AG20443 (cell line): ENCODE measurements at places on chromosomes 12 and 14.

- no peak for DNase-seq
These were observed 154.8 kb downstream of the PTCSC3 start for GRCh38 chr14:36021591-36022320.

DNA sequence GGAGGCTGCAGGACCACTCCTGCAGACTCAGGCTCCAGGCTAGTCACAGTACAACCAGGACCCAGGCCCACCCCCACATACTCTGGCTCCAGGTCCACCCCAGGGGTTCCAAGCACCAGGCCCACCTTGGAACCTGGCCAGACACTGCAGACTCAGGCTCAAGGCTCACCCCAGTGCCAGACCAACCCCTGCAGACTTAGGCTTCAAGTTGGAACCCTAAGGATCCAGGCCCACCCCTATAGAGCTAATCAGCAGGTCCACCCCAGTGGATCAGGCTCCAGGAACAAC is 8.8 kb downstream of the WASHC3 start:
- no peak for DNase-seq

- peak; percentile 67 for DNase-seq
These were observed 420.8 kb downstream of the CCDC91 start for GRCh38 chr12:28611115-28611435.

GRCh38 chr14:54175298-54175942 is 218.8 kb upstream of the BMP4 start:
- peak; percentile 63 for DNase-seq

- DNase-seq, result no peak
These were observed at the start of gene ESRRB for GRCh38 chr14:76375947-76376404. ESRRB (plus strand) TSS chr14:76376137; CDS start chr14:76376402, 265 bp downstream.

- DNase-seq, result peak; percentile 69
These were observed 41.1 kb downstream of the SYNE2 start for GRCh38 chr14:63893701-63894458.

GRCh38 chr12:121224591-121224990 is 14.7 kb downstream of the P2RX4 start:
- peak; percentile 7 for DNase-seq

GRCh38 chr12:131116468-131117117 is 162.9 kb downstream of the ADGRD1 start:
- peak; percentile 83 for DNase-seq

DNA sequence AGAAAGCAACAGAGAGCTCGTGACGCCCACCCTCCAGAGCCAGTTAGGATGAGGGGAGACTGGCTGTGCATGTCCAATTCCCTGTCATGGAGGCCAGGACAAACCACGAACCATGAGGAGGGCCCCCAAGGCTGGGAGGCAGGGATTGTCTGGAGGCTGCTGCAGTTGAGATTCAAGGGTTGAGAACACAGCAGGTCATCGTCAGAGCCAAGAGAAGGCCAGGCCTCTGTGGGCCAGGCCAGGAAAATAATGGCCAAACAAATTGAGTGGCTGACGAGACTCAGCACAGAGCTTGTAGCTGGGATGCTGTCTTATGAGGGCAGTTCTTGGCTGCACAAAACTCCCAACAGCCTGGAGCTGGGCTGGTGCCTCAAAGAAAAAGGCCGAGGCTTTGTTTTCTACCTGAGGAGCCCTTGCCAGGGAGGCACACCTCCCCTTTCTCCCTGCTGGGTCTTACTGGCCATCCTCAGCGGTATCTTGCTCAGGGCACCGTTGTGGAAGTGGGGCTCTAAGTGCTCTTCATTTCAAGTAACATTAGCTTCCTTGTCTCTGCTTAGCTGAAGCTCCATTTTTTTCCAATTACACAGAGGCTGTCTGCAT is 665.9 kb downstream of the BCL11B start:
- DNase-seq, result no peak

- DNase-seq, result peak; percentile 11
These were observed 50.1 kb upstream of the BCL11B start for GRCh38 chr14:99321955-99322730.

GRCh38 chr12:116674643-116675183 is 63.2 kb downstream of the SPRING1 start:
- DNase-seq, result no peak

- no peak for DNase-seq
These were observed 13.8 kb downstream of the CLBA1 start for GRCh38 chr14:104999361-104999760.

DNA sequence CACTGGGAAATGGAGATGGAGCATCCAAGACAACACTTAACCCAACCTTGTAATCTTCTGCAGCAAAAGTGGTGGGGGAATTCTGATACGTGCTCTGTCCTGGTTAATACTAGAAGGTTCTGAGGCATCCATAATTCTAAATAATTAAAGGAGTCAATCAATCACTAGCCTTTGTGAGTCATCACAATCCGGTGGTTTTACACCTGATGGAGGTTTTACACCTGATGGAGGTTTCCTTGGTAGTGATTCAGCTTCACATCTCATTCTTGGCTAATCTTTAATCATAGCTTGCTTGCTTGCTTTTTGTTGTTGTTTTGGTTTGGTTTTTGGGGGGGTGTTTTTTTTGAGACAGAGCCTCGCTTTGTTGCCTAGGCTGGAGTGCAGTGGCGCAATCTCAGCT is 343.4 kb downstream of the DPF3 start:
- no peak for DNase-seq

DNA sequence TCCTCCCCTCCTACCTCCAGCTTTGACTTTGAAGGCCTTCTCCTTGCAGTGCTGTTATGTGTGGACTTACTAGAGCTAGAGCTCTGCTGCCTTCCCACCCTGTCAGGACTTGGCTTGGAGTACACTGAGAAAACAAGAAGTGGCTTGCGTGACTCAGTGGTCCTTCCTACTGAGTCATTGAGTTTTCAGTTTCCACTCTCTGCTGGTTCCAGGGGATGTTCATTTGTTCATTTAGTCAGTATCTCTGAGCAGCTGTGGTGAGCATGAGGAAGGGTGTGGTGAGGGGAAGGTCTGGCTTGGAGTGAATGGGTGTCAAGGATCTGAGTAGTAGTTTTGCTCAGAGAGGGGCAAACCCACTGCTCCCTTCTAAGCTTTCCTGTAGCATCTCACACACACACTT is 17.2 kb upstream of the ELK3 start:
- DNase-seq, result peak; percentile 69

GRCh38 chr12:92661269-92661668 is 41.5 kb upstream of the PLEKHG7 start:
- DNase-seq, result no peak

DNA sequence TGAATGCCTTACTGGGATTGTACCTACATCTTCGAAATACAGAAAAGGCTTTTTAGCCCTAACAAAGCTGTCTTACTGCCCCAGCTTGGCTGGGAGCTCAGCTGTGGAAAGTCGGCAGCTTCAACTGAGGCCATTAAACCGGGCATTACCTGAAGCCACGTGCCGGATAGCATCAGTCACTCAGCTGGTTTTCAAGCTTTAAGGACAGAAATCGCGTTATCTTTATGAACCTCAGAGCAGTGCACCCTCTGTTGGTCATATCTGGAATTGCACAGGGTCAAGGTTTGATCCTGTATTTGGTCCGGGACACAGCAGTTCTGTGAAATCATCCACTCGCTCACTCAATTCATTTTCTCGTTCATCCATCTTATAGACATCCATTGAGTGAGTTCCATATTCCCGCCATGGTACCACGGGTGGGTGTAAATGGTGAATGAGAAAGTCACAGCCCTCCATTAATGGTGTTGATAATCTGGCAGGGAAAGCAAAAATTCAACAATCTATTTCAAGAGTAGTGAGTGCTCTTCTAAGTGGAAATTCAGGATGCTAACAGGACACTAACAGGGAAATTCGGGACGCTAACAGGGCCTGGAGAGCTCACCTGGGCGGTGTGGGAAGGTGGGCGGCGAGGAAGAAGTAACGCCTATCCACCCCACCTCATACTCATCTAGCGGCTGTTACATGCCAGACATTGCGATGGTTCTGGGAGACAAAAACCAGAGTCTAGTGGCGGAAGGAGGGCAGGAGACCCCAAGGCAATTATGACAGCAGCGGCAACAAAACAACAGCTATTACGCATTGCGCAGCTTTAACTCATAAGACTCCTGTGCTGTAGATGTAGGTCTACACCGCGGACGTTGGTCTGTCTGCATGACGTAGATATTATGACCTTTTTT is 60.6 kb upstream of the TCL1A start:
- peak; percentile 69 for DNase-seq

GRCh38 chr12:9636150-9636850 is 28.6 kb upstream of the KLRB1 start:
- DNase-seq, result no peak

DNA sequence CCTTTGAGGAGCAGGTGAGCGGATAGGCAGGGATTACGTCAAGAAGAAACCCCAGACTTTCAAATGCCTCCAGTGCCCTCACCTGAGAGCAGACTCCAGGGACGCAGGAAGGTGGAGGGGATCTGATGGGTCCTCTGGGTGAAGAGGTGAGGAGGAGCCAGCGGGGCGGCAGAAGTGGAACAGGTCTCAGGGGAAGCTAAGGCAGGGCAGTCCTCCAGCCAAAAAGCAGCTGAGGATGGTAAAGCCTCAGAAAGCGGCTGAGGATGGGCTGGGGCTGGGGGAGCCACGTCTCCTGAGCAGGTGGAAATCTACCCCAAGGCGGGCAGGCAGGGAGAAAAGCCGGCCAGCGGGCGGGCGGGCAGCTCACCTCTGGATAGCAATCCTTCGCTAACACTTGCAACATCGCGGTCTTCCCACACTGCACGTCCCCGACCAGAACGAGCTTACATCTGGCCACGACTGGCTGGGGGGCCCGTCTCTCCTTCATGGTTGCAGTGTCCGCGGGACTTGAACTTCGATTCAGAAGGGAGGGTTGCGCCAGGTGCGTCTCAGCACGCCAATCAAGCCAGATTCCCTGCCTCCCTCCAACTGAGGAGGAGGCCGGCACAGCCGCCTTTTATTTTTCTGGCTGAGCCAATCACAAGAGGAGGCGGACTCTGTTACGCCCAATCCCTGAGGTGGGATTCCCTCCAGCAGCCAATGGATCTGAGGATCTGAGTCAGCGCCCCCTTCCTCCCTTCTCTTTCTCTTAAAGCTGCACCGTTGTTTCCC is at the start of gene RND1:
RND1 (minus strand) TSS at position 590 of the 771 bp plus-strand sequence; CDS start at position 487, 103 bp downstream.
- DNase-seq, result peak; percentile 95

- no peak for DNase-seq
These were observed 342.6 kb upstream of the RGS6 start for GRCh38 chr14:71589609-71590008.

DNA sequence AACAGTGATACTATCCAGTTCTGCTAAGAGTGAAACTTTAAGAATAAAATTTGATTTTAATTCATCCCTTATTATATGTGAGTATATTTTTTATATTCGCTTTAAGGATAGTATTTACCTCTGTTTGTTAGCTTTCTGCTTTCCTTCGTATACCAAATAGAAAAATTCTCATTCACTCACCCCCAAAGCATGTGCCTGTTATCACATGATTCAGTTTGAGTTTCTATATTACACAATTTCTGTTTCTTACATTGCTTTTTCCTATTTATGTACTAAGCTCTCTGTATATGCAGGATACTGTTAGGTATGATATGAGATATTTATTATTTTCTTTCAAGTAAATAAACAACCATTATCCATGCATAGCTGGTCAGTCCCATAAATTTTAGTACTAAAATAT is 275.2 kb downstream of the FBXL14 start:
- no peak for DNase-seq

GRCh38 chr12:46910830-46911229 is 85.0 kb upstream of the SLC38A4 start:
- no peak for DNase-seq

GRCh38 chr14:76516884-76517283 is 140.9 kb downstream of the ESRRB start:
- no peak for DNase-seq

DNA sequence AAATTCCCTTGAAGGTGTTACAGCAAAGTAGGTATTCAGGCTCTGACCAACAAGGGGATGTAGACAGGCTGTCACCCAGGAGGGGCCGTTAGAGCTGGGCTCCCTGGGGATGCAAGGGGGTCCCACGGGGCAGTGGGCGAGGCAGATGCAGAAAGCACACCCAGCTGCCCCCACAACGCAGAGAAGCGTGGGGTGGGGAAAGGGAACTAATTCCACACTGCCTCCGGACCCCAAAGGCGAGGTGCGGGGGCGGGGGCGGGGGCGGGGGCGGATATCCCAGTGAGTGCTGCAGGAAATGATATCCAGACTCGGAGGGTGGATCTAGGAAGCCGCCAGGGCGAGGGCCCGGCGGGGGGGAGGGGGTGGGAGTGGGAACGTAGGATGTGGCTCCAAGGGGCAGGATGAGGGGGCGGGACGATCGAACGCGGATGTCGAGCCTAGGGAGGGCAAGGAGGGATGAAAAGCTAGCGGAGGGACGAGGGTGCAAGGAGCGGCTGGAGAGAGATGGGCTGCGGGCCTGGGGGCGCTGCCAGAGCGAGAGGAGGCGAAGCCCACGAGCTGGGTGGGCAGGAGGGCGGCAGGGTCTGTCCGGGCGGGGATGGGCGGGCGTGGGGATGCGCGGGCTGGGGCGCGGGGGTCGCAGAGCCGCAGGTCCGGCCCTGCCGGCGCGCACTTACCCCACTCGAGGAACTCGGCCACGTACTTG is 874 bp downstream of the CDC42BPB start:
- DNase-seq, result peak; percentile 82

DNA sequence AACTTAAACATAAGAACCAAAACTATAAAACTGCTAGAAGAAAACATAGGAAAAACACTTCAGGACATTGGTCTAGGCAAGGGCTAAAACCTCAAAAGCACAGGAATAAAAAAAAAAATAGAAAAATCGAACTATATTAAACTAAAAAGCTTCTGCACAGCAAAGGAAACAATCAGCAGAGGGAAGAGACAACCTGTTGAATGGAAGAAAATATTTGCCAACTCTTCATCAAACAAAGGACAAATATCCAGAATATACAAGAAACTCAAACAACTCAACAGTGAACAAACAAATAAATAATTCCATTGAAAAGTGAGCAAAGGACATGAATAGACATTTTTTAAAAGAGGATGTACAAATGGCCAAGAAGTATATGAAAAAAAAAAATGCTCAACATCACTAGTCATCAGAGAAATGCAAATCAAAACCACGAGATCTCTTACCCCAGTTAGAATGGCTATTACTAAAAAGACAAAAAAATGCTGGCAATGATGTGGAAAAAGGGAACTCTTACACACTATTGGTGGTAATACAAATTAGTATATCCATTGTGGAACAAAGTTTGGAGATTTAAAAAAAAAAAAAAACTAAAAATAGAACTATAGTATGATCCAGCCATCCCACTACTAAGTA is 152.0 kb downstream of the NDUFA12 start:
- DNase-seq, result no peak

- peak; percentile 94 for DNase-seq
These were observed 4.9 kb downstream of the ZNF385A start for GRCh38 chr12:54379398-54380201.

DNA sequence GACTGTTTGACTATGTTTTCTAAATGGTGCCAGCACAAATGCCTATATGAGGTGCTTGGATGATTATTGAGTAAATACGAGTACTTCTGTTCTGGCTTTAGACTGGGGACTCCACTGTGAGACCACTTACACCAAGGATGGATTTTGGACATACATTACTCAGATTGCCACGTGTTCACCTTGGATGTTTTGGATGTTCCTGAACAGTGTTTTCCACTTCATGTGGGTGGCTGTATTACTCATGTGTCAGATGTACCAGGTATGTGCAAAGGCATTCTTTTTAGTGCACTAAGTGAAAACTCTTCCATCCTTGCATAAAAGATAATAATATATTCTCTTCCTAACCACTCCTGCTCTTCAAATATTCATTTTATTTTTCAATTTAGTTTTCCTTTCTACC is 30.7 kb downstream of the CSRP2 start:
- DNase-seq, result no peak

- DNase-seq, result no peak
These were observed 60.4 kb upstream of the SEL1L start for GRCh38 chr14:81594012-81594411.

- no peak for DNase-seq
These were observed 14.8 kb downstream of the OSBPL8 start for GRCh38 chr12:76544601-76545261.

GRCh38 chr12:4909410-4909733 is 333 bp upstream of the KCNA1 start:
- no peak for DNase-seq
